ENCODE measurements at places on chromosomes 12 and 14. TPM values are rescaled to one million over a fixed set of nuclear protein-coding genes. Genes with fewer than 3 reads are reported as not detected.

The RNF212B gene
- total RNA-seq: not detected

The SLC10A1 gene
- total RNA-seq: not detected

The KRT85 gene
- not detected for total RNA-seq

The LRRC43 gene
- total RNA-seq: 0.83 TPM

The KITLG gene
- total RNA-seq: 15.8 TPM

The GALNT9 gene
- 16.1 TPM for total RNA-seq

DNA sequence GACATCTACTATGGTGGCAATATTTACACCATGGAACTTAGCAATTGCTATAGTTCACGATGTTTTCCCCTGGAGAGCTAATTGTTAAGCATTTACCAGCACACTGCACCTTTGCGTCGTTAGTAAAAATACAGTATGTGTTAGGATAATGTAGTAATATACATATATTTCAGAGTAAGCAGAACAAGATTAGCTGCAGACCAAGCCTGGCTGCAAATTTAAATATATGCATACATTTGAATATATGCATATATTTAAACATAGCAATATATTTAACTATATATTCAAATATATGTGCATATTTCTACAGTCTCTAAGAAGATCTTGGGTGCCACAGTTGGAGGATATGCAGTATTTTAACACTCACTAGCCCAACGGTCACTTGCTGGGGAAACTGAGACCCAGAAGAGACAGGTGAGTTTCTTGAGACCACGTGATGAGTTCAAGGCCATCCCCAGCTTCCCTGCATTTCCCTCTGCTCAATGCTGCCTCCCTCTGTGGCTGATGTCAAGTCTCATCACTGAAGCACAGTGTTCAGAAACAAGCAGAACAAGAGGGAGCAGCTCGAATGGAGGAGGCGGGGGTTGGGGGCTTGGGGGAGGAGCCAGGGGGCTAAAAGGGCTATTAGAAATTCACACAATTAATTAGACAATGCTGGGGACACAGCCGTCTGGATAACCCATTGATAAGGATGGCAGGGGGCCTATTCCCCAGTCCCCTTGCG is 708.0 kb downstream of the MED13L start:
- no peak for DNase-seq
- no peaks in the 10 kb centered on the region for H3K36me3 ChIP-seq
- H3K27ac ChIP-seq: no peak overlapping the region
- H3K27me3 ChIP-seq: peaks cover 35% of the 10 kb centered on the region
- no peak overlapping the region for H3K4me3 ChIP-seq

DNA sequence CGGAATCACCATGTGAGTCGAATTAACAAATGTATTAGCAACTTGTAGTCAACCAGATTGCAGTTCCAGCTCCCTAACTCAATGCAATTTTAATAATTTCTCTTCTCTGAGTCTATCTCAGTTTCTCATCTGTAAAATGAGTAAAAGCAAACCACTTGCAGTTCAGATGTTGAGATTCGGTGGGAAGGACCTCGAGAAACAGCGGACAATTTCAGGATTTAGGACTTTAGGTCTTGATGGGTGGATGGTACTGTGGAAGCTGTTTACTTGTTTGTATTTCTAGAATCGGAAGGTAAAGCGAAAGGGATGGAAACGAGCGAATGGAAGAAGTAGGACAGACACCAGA is 510 bp upstream of the TTC8 start:
- H3K4me3 ChIP-seq: peak overlapping the region; percentile 74
- no peak overlapping the region for H3K27ac ChIP-seq
- H3K4me1 ChIP-seq: peaks cover 10% of the 10 kb centered on the region
- DNase-seq: no peak
- no peaks in the 10 kb centered on the region for H3K36me3 ChIP-seq

DNA sequence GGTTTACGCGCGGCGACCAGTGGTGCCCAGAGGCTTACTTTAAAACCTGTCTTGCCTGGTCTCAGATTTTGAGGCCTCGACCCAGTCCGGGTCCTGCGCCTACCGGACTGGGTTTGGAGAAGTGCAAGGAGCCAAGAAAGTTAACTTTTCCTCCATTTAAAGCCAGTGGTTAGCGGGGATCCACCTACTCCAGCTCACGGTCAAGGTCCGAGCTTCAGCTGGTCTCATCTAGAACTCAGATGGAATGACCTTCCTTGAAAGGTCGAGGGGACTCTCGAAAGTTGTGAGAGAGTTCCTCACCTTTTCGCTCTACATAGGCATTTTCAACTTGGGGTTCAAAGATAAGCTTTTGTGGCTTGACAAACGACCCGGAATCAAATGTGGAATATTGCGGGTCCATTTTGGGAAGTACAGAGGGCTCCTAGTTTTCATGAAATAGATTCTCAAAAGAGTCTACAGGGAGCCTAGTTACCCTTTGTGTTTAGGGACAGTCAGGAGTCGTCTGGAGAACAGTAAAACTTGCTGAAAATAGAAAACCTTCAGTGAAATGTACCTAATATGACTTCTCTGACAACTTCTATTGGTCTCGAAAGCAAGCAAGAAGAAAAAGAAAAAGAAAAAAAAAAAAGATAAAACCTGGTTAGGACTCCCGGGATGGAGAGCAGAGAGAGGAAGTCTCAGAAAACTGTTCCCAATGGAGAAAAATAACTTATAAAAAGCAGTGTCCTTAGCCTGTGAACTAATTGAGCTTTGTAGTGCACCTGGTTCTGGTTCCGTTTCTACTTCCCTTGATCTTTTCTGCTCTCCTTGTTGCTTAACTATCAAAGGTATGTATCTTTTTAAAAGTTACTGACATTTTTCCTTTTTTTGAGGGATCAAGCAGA is 1.4 kb downstream of the KCNMB4 start:
- peaks cover 17% of the 10 kb centered on the region for H3K4me1 ChIP-seq
- no peak overlapping the region for H3K27ac ChIP-seq
- H3K27me3 ChIP-seq: no peaks in the 10 kb centered on the region
- no peak for DNase-seq
- H3K36me3 ChIP-seq: no peaks in the 10 kb centered on the region

GRCh38 chr14:96370528-96370927 is 7.2 kb downstream of the GSKIP start:
- no peak overlapping the region for H3K27ac ChIP-seq
- H3K27me3 ChIP-seq: no peaks in the 10 kb centered on the region
- no peaks in the 10 kb centered on the region for H3K36me3 ChIP-seq
- H3K4me1 ChIP-seq: no peaks in the 10 kb centered on the region

GRCh38 chr12:25364529-25365339 is 114.0 kb upstream of the KRAS start:
- H3K4me3 ChIP-seq: no peak overlapping the region
- no peaks in the 10 kb centered on the region for H3K4me1 ChIP-seq
- no peaks in the 10 kb centered on the region for H3K36me3 ChIP-seq
- DNase-seq: no peak

GRCh38 chr14:58245562-58245961 is 919 bp downstream of the PSMA3 start:
- peaks cover 28% of the 10 kb centered on the region for H3K4me1 ChIP-seq
- no peak for DNase-seq
- peak overlapping the region; percentile 97 for H3K27ac ChIP-seq
- peaks cover 21% of the 10 kb centered on the region for H3K36me3 ChIP-seq

DNA sequence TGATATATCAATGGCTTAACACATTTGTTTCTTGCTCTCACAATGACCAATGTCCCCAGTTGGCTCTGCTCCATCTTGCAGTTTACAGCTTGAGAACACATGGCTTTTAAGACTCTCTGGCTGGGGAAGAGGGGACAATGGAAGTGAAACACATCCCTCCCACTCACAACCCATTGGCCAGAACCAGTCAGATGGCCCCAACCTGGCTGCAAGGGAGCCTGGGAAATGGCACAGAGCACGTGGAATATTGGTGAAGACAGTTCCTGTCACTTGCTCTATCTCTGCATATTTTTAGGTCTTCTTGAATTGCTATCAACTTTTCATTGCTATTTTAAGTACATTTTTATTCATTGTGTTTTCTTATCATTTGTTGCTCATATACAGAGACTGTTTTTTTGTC is 345.4 kb downstream of the MED13L start:
- no peak overlapping the region for H3K27ac ChIP-seq
- H3K4me1 ChIP-seq: no peaks in the 10 kb centered on the region
- no peak for DNase-seq
- H3K4me3 ChIP-seq: no peak overlapping the region
- peaks cover 26% of the 10 kb centered on the region for H3K27me3 ChIP-seq

DNA sequence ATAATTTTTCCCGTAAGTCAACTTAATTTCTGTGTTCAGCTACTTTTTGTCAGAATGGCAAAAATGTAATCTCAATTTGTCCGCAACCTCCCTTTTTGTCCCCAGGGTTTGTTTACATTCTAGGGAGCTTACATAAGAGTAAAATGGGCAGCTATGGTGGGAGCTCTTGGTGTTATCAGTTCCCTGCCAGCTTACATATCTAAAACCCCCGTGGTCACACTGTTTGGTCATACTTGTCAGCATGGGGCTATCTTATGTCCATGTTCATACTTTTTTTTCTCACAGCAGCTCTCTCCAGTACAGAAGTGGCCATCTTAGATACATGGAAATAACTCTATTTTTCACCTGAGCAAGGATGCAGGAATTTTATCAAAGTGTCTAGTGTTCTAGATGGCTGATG is 16.7 kb downstream of the SLCO1C1 start:
- no peaks in the 10 kb centered on the region for H3K27me3 ChIP-seq
- no peak overlapping the region for H3K4me3 ChIP-seq
- H3K4me1 ChIP-seq: no peaks in the 10 kb centered on the region
- H3K36me3 ChIP-seq: no peaks in the 10 kb centered on the region
